ENCODE measurements at places on chromosomes 13 and 19. TPM values are rescaled to one million over a fixed set of nuclear protein-coding genes. Genes with fewer than 3 reads are reported as not detected.

- DNase-seq = no peak
- H3K36me3 ChIP-seq = no peaks in the 10 kb centered on the region
- no peaks in the 10 kb centered on the region for H3K4me1 ChIP-seq
- H3K27ac ChIP-seq = no peak overlapping the region
Measured at GRCh38 chr19:6790194-6791128, 18.0 kb downstream of the VAV1 start.

METTL21C gene
- total RNA-seq = 12.5 TPM

- H3K27ac ChIP-seq = no peak overlapping the region
- DNase-seq = no peak
- no peaks in the 10 kb centered on the region for H3K27me3 ChIP-seq
- H3K36me3 ChIP-seq = no peaks in the 10 kb centered on the region
- no peak overlapping the region for H3K4me3 ChIP-seq
Measured at GRCh38 chr13:113146750-113147149, 11.7 kb upstream of the PROZ start.

- no peak for DNase-seq
- H3K27ac ChIP-seq = no peak overlapping the region
- no peaks in the 10 kb centered on the region for H3K36me3 ChIP-seq
- no peak overlapping the region for H3K4me3 ChIP-seq
Measured at GRCh38 chr13:77511552-77511951, 24.0 kb upstream of the SCEL start.

- no peaks in the 10 kb centered on the region for H3K36me3 ChIP-seq
- no peaks in the 10 kb centered on the region for H3K4me1 ChIP-seq
Measured at GRCh38 chr13:72820156-72820897, 38.4 kb downstream of the PIBF1 start.

- no peak overlapping the region for H3K27ac ChIP-seq
- no peaks in the 10 kb centered on the region for H3K27me3 ChIP-seq
- no peak for DNase-seq
- H3K4me1 ChIP-seq = no peaks in the 10 kb centered on the region
Measured at GRCh38 chr13:56299650-56300049, 841.1 kb upstream of the PRR20A start.

DNA sequence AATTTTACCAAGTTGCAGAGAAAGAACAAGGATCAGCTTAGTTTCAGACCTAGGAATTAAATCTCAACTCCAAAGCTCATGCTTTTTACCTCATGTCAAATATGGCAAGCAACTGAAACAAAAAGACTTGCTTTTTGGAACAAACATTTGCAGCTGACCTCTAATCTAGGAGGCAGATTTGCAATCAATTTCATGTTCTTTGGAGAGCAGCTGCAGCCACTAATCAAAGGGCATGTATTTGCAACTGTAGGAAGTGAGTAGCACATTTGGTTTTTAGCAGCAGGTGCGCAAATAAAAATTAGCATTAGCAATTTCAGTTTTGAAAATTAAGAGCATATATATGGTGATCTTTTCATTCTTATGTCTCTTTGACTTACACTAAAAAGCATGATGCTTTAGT, 459.3 kb upstream of the SLC10A2 start:
- DNase-seq = no peak
- no peaks in the 10 kb centered on the region for H3K27me3 ChIP-seq
- no peak overlapping the region for H3K4me3 ChIP-seq
- H3K27ac ChIP-seq = no peak overlapping the region
- H3K36me3 ChIP-seq = no peaks in the 10 kb centered on the region

- H3K27me3 ChIP-seq = no peaks in the 10 kb centered on the region
- H3K4me1 ChIP-seq = no peaks in the 10 kb centered on the region
- H3K27ac ChIP-seq = no peak overlapping the region
- no peaks in the 10 kb centered on the region for H3K36me3 ChIP-seq
Measured at GRCh38 chr13:104111031-104111430, 1044.8 kb upstream of the SLC10A2 start.

TEX101 gene
- total RNA-seq = not detected

DNA sequence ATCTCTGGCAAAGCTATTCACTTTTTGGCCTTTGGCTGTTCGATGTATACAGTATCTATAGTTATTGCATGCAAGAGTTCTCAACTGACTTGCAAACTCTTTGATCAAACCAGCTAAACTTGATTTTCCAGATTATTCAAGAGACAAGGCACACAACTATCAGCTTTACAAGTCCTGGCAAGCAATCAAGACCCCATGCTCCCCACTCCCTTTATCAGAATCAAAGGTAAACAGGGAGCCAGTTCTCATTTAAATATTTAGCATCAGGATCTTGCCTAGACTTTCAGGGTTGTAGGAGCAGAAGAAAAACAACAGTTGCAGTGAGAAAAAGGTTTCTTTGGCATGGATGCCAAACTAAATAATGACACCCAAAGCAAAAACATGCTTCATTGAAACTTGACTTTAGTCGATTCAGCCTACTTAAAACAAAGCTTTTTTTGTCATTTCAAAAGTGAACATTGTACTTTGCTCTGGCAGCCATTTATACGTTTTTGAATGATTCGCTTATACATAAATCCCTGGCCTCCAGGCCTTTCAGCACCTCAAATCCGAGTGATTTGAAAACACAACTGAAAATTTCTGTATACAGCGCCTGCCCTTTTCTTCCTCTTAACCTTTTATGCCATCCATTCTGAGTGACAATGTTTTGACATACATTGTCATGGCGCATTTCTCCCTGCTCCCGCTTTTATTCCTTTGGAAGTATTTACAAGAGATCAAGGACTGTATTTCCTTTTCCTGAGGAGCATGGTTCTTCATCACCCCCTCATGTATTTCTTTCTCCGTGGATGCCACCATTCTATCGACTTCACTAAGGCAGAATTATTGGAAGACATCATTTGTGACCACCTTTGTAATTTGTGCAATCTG, 340.8 kb downstream of the KLF5 start:
- no peak for DNase-seq
- no peak overlapping the region for H3K27ac ChIP-seq
- H3K27me3 ChIP-seq = no peaks in the 10 kb centered on the region
- H3K4me1 ChIP-seq = no peaks in the 10 kb centered on the region
- no peak overlapping the region for H3K4me3 ChIP-seq

GRCh38 chr19:16917401-16917800, 28.6 kb downstream of the F2RL3 start:
- H3K27me3 ChIP-seq = peaks cover 2% of the 10 kb centered on the region
- no peak overlapping the region for H3K27ac ChIP-seq
- DNase-seq = no peak
- no peaks in the 10 kb centered on the region for H3K4me1 ChIP-seq
- H3K4me3 ChIP-seq = no peak overlapping the region

LIN7B gene
- 17.0 TPM for total RNA-seq

GAS6 gene
- 103 TPM for total RNA-seq

ZNF66 gene
- 0.59 TPM for total RNA-seq

DNA sequence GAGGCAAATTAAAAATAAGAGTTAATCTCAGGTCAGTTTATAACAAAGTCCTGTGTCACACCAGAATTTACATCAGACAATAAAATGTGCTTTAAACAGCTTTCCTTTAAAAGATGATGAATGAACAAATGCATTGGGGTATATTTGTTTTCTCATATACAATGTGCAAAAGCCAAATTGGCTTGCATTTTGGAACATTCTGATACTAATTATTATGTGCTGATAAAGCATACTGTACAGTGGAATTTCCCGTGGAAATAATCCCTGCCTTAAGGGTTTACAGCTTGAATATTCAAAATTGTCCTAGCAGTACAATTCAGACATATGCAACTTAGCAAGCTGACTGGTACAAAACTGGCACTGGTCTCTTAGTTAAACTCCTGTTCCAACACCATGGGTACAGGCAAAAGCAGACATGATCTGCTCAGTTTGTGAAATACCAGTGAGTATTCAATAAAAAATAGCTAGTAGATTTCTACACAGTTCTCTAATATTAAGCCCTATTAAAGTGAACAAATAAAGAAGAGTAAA, 373.4 kb downstream of the SLITRK1 start:
- H3K27ac ChIP-seq = no peak overlapping the region
- H3K36me3 ChIP-seq = no peaks in the 10 kb centered on the region
- H3K4me1 ChIP-seq = no peaks in the 10 kb centered on the region
- no peaks in the 10 kb centered on the region for H3K27me3 ChIP-seq

CGB3 gene
- not detected for total RNA-seq

ICAM4 gene
- total RNA-seq = not detected

DNA sequence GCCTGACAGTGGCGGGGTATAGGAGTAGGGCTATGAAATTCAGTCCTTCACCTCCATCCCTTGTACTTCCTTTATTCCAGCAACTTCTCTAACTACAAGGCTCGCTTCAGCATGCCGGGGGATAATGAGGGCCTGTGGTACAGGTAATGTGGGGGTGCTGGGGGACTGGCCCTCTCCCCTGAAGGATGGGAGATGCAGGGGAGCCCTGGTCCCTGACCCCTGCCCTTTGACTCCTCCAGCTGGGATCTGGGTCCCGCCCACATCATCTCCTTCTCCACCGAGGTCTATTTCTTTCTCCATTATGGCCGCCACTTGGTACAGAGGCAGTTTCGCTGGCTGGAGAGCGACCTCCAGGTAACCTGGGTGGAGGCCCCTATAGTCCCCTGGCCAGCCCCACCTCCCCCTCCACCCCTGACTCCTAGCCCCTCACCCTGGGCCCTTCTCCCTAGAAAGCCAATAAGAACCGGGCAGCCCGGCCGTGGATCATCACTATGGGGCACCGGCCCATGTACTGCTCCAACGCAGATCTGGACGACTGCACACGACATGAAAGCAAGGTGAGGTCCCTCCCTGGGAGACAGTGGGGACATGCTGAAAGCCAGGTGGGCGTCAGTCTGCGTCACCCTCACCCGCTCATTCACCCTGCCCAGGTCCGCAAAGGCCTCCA, 16.5 kb downstream of the ACP7 start:
- H3K36me3 ChIP-seq = no peaks in the 10 kb centered on the region
- H3K4me3 ChIP-seq = no peak overlapping the region
- H3K4me1 ChIP-seq = no peaks in the 10 kb centered on the region

DNA sequence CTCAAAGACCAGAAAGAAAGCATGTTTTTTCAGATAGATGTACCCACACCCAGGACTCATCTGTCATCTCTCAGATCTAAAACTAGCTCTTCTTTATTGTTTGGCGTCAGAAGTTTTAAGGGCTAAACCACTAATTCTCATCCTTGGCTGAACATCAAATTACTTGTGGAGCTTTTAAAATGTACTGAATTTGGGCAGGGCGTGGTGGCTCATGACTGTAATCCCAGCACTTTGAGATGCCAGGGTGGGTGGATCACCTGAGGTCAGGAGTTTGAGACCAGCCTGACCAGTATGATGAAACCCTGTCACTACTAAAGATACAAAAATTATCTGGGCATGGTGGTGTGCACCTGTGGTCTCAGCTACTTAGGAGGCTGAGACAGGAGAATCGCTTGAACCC, 47.4 kb downstream of the RCBTB2 start:
- no peaks in the 10 kb centered on the region for H3K27me3 ChIP-seq
- H3K4me1 ChIP-seq = no peaks in the 10 kb centered on the region
- DNase-seq = no peak

DNA sequence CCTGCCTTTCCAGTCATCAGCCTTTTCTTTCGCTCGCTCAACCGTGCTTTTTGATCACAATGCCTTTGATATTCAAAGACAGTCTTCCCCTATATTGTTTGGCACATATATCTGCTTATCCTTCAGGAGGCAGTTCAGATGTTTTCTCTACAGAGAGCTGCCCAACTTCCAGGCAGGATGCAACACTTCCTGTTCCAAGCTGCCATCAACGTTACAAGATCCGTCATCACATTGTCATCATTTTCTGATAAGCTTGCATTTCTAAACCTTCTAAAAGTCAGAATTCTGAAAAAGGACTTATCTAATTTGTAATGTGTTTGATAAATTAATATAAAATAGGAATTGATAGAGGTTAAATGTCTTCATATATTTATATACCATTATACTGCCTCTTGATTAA, 574.2 kb downstream of the TBC1D4 start:
- no peaks in the 10 kb centered on the region for H3K4me1 ChIP-seq
- H3K4me3 ChIP-seq = no peak overlapping the region
- DNase-seq = no peak
- no peak overlapping the region for H3K27ac ChIP-seq
- no peaks in the 10 kb centered on the region for H3K27me3 ChIP-seq

DNA sequence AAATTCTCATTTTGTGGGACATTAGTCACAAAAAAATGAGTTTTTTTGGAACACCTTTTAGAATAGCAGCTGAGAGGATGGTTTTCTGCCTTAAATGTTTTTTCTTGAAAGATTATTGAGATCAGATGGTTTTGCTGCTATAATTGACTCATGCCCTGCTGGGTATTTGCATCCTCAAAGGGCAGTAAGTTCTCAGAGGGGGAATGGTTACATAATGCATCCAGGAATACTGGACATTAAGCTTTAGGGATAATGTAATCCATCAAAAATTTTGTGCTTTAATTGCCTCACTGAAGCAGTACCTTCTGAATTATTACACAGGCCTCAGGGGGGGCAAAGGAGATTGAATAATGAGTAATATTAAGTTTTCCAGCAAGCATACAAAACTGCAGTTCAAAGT, 866.3 kb upstream of the SPRY2 start:
- no peak overlapping the region for H3K4me3 ChIP-seq
- no peaks in the 10 kb centered on the region for H3K27me3 ChIP-seq
- DNase-seq = no peak
- no peak overlapping the region for H3K27ac ChIP-seq
- H3K4me1 ChIP-seq = no peaks in the 10 kb centered on the region
- H3K36me3 ChIP-seq = no peaks in the 10 kb centered on the region

- H3K36me3 ChIP-seq = no peaks in the 10 kb centered on the region
- no peak for DNase-seq
- no peaks in the 10 kb centered on the region for H3K27me3 ChIP-seq
- H3K27ac ChIP-seq = no peak overlapping the region
- no peak overlapping the region for H3K4me3 ChIP-seq
Measured at GRCh38 chr13:45826731-45827130, 24.8 kb downstream of the SIAH3 start.

- H3K36me3 ChIP-seq = no peaks in the 10 kb centered on the region
- H3K4me1 ChIP-seq = peaks cover 8% of the 10 kb centered on the region
- H3K27me3 ChIP-seq = no peaks in the 10 kb centered on the region
- H3K4me3 ChIP-seq = no peak overlapping the region
- DNase-seq = no peak
Measured at GRCh38 chr19:51392701-51393100, 2.3 kb upstream of the C19orf84 start.

TFPT gene
- 11.0 TPM for total RNA-seq

GRCh38 chr13:96020155-96020575, 33.0 kb downstream of the UGGT2 start:
- DNase-seq = no peak
- H3K27me3 ChIP-seq = no peaks in the 10 kb centered on the region
- H3K27ac ChIP-seq = no peak overlapping the region
- no peaks in the 10 kb centered on the region for H3K36me3 ChIP-seq
- H3K4me1 ChIP-seq = no peaks in the 10 kb centered on the region

DNA sequence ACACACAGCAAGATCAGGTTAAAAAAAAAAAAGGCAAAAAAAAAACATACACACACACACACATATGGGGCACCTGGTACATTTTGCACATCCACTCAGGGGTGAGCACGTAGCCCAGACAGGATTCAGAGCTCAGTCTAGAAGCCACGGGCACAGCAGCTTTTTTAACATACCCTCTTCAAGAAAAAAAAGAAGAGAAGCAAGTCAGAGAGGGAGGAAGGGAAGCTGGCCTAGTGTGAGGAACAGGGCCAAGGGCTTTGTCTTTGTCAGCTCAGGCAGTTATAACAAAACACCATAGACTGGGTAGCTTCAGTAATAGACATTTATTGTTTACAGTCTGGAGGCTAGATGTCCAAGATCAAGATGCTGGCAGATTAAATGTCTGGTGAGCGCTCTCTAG, 2.3 kb upstream of the TPM4 start:
- no peak for DNase-seq
- H3K27me3 ChIP-seq = peaks cover 9% of the 10 kb centered on the region
- no peaks in the 10 kb centered on the region for H3K36me3 ChIP-seq
- H3K27ac ChIP-seq = no peak overlapping the region

ZNF628 gene
- 5.9 TPM for total RNA-seq

Data from psoas muscle (tissue), 8 donors.